Activated CD4-positive, alpha-beta T cell treated with anti-CD3 and anti-CD28 coated beads, Interleukin-10, Interleukin-2, amounts not matched to agents 100 ng/mL and 50 ng/mL, durations not matched to agents 16 hours and 8 hours (primary cell): ENCODE measurements at places on chromosomes 7 and 10.

DNA sequence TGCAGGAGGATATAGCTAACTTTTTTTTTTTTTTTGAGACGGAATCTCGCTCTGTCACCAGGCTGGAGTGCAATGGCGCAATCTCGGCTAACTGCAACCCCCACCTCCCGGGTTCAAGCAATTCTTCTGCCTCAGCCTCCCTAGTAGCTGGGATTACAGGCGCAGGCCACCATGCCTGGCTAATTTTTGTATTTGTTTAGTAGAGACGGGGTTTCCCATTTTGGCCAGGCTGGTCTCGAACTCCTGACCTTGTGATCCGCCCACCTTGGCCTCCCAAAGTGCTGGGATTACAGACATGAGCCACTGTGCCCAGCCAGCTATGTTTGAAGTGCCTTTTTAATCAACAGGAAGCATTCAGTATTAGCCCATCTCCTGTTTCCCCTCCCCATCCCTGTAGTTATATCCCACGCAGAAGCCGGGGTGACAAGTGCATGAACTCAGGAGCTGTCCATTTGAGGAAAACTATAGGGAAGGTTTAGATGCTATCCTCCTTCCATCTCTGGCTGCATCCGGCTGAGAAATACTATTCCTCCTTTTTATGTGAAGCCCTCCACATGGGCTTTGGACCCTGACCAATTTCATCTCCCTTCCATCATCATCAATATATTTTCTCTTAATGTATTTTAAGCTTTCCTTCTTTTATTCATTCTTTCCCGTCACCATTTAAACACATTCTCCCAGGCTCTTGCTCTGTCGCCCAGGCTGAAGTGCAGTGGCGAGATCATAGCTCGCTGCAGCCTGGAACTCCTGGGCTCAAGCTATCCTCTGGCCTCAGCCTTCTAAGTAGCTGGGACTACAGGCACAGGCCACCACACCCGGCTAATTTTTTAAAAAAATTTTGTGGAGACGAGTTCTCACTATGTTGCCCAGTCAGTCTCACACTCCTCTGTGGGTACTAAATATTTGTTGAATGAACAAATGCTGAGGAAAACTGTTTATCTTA, 1.3 kb upstream of the POT1 start:
- no peak for DNase-seq

DNA sequence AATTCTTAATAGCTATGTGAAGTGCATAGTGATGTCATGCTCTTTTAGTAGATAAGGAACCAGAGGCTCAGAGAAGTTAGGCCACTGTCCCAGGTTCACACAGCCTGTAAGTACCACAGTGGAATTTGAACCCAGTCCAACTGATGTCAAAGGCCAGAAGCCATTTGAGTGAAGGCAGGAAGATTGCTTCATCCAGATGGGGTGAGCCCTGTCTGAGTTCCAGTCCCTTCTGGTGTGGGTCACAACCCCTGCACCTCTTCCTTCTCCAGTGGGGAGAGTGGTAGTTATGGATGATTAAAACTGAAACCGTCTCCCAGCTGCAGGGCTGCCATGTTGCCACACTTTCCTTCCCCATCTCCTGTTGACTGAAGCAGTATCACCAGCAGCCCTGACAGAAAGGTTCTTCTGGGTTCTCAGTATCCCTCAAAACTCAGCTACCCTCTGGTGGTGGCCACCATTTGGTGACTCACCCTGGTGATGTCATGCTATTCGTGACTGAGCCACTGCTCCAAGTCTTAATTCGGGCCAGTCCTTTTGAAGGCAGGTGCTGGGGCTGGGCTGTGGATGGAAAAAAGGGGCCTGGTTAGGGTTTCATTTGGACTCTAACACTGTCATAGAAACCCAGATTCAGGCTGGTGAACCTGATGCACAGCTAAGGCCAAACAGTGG, 1.5 kb upstream of the C10orf95 start:
- peak; percentile 91 for DNase-seq

DNA sequence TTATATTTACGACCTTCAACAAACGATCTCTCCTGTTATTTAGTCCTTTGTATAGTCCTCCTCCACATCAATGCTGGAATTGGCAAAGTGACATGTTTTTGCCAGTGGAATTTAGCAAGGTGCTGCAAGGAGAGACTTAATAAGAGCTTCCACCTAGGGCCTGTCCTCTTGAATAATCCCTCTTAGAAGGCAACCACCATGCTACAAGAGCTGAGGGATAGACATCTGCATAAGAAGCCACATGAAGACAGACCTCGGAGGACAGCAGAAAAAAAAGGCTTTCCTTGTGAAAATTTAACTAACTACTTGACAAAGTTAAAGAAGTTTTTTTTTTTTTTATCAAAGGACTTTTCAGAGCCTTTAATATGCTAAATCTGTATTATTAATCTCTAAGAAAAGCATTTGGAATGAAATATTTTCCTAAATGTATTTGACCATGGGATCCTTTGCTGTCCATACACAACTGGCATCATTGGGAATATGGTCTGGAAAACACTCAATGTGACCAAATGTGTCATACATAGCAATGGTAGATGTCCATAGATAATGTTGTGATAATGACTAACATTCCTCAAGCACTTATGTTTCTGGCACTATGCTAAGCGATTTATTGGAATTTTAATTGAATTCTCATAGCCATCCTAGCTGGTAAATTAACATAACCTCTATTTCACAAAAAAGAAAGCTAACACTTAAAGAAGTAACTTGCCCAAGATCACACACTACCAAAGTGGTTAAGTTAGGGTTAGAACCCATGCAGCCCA, 13.2 kb downstream of the HYCC1 start:
- DNase-seq, result no peak

- no peak for DNase-seq
Measured at GRCh38 chr10:99945263-99945662, 64.5 kb downstream of the DNMBP start.

- DNase-seq, result no peak
Measured at GRCh38 chr7:22445140-22445743, 54.7 kb downstream of the STEAP1B start.

GRCh38 chr7:97064972-97065587, 40.4 kb upstream of the DLX5 start:
- peak; percentile 44 for DNase-seq
